ENCODE measurements at places on chromosomes 13 and 19.
A peak's percentile ranks its signal among the peaks of the same experiment; 100 is the strongest.

DNA sequence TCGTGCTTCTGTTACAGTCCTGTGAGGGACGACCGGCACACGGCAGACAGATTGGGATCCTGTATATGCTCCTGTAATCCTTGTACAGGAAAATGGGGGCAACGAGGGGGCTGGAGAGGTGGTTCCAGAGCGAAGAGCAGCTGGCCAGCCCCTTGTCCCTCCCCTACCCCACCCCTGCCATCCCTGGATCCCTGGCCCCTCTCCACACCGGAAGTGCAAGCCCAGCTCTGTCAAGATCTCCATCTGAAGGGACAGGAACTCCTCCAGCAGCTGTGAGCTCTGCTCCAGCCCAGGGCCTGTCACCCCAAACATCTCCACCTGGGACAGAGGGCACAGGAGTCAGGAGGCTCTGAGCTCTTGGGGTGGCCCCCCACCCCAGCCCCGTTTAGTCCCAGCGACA is 5.5 kb upstream of the CCER2 start:
- DNase-seq = no peak

GRCh38 chr13:94988654-94989053 is 276.3 kb upstream of the SOX21 start:
- DNase-seq = no peak

- no peak for DNase-seq
These were observed 125.1 kb upstream of the SPATA13 start for GRCh38 chr13:24035411-24035810.

DNA sequence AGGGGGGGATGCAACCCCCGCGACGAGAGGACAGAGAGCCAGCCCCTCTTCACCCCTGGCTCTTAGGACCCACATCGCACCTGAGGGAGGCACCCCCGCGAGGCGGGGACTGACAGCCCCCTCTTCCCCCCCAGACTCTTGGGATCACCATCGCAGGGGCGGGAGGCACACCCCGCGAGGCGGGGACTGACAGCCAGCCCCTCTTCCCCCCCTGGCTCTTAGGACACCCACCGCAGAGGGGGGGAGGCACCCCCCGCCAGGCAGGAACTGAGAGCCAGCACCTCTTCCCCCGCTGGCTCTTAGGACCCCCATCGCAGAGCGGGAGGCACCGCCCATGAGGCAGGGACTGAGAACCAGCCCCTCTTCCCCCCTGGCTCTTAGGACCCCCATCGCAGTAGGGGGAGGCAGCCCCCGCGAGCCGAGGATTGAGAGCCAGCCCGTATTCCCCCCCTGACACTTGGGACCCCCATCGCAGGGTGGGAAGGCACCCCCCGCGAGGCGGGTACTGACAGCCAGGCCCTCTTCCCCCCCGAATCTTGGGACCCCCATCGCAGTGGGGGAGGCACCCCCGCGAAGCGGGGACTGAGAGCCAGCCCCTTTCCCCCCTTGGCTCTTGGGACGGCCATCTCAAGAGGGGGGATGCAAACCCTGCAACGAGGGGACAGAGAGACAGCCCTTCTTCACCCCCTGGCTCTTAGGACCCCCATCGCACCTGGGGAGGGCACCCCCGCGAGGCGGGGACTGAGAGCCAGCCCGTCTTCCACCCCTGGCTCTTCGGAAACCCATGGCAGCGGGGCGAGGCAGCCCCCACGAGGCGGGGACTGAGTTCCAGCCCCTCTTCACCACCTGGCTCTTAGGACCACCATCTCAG is 2425.1 kb upstream of the PCDH20 start:
- no peak for DNase-seq

DNA sequence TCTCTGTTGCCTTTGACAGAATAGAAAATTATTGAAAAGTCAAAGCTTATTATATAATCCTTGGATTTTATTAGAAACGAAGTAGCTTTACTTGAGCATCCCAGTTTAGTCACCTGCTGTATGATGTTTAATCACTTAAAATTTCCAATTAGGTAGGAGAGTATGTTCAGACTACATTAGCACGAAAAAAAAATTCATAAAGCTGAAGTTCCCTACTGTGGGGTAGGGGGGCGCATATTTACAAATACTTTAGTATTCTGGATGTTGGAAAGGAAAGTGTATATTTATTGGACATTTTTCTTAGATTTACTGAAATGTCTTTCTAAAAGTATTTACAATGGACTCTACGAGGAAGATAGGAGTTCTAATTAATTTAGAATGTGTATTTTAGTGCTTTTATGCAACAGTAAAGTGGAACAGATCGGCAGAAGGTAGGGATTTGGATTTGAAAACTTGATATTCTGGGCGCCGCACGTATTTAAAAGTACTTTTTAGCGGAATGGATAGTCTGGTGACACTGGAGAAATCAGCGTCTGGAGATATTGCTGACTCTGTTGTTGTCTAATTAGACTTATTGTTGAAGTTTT is 1.9 kb downstream of the CDK8 start:
- no peak for DNase-seq

GRCh38 chr13:110289174-110289573 is 17.8 kb downstream of the COL4A1 start:
- no peak for DNase-seq

- DNase-seq = no peak
These were observed 1947.1 kb downstream of the OLFM4 start for GRCh38 chr13:54975676-54976075.

- DNase-seq = no peak
These were observed 24.9 kb downstream of the MICOS13 start for GRCh38 chr19:5655412-5655811.

GRCh38 chr13:105278943-105279381 is 1256.5 kb downstream of the EFNB2 start:
- DNase-seq = no peak

DNA sequence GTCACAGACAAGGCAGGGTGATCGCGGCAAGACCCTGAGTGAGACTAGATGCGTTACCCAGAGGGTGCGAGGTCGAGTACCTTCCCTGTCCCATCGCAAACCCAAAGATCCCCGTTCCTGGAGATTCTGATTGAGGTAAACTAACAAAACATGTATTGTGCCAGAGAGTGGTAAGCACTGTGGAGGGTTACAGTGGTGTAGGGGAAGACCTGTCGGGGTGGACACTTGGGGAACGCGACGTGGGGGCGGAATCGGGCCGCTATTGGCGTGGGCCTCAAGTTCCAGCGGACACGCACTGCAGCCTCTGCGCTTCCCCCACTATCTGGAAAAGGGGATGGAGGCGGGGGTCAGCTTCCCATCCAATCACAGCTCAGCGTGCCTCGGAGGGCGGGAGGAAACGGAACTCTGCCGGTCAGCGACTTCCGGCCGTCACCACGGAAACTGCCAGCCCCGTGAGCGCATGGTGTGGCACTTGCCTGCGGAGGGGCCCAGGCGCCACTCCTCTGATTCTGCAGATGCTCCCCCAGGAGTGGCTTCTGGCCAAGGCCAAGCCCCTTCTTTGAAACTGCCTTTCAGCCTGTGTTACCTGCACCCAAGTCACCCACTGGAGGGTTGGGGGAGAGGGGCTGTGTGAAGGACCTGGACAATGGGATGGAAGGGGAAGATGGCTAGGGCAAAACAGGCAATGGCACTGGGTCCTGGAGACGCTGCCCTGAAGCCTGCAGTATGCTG is 1.0 kb upstream of the UBE2M start:
- DNase-seq = no peak

DNA sequence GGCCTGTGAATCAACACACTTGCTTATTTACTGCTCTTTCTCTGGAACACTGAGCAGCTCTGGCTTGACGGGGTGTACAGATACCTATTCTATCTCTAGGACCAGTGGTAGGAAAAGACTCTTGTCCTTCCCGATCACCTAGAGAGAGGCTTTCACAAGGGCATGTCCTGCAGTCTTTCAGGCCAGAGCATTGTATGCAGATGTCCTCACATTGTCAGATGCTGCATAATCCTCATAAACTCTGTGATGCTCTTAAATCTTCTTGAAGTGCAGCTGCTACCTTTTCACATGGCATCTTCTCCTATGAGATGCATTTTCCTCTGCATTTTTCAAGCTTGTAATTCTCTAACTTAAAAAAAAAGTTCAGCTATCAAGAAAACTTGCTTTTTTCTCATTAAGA is 369.4 kb downstream of the OLFM4 start:
- no peak for DNase-seq

GRCh38 chr13:29923554-29924481 is 73.4 kb upstream of the UBL3 start:
- peak; percentile 82 for DNase-seq

DNA sequence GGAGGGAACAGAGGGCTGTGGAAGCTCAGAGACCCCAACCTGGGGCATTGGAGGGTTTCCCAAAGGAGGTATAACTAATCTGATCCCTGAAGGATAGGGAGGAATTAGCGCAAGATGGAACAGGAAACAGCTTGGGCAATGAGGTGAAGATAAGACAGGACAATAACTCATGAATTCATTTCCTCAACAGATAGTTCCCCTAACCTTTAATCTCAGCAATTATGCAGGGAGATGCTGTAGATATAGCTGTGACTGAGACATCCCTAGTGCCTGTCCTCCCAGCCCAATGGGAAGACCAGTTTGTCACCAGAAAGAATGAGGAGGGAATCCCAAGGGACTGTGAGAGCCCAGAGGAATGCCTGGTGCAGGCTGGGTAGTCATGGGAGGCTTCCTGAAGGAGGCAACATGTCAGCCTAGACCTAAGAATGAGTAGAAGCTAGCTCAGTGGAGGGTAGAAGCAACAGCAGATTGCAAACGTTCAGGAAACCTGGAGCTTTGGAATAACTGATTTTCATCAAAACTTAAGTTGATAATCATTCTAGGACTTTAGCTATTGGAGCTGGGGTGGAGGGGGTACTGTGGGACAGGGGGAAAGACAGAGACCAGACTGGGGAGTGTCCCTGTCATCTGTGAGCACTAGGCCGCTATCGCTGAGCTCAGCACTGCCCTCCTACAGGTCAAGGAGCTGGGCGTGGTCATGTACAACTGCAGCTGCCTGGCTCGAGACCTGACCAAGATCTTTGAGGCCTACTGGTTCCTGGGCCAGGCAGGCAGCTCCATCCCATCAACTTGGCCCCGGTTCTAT is 18.8 kb downstream of the HIPK4 start:
- DNase-seq = no peak

DNA sequence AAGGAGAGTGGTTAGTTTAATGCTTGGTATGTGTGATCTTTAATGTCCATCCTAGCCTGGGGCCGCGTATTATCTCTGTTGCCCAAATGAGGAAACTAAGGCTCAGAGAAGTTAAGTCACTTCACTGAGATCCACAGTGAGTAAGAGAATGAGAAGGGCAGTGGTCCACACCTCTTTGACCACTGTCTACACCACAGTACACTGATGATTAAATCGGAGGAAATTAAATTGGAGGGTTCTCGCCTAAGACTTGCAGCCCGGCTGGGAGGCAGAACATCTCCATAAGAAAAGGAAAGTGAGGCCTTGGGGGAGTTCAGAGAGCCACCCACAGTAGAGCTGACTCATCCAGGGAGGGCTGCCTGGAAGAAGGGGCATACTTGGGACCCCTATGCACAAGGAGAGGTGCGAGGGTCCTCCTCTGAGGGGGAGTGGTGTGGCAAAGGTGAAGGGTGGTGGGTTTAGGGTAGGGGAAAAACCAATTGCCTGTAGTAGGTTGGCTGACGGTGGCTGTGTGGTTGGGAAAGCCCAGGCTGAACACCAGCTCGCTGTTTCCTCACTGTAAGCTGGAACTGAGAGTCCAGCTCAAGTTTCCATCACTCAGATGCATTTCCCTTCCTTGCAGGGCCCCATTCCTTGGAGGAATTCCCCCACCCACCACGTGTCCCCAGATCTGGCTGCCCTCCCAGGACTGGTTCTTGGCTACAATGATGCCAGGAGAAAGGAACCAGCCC is 15.0 kb upstream of the DHRS12 start:
- DNase-seq = no peak

DNA sequence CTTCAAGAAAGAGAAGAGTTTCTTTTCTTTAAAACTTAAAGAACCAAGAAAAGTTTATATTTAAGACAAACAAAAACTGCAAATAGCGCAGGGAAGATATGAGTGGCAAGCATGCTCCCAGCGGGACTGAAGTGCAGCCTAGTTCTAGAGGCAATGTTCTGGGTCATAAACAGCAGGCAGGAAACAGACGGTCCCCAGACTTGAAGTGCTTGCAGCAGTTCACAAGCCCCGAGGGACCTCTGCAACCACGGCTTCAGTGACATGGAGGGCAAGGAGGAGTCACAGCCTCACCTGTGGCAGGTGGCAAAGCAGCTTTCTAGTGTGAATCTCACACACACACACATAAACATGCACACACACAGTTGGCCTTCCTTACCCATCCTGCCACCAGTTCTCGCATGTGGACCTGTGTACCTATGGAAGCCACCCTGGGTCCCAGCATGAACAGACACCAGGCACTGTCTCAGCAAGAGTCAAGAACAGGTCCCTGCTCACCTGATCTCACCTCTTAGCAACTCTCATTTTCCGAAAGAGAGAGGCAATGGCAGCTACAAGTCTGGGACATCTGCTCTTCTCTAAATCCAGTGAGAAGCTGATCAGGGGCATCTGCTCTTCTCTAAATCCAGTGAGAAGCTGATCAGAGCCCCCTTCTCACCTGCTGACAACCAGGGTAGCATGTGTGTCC is 162.0 kb downstream of the EFNB2 start:
- DNase-seq = no peak

GRCh38 chr19:39752390-39752789 is 14.6 kb upstream of the CLC start:
- DNase-seq = no peak
